ENCODE measurements at places on chromosomes 12 and 14. TPM values are rescaled to one million over a fixed set of nuclear protein-coding genes. Genes with fewer than 3 reads are reported as not detected.

Gene SLC39A2
- polyA plus RNA-seq: not detected

Gene OVCH1
- polyA plus RNA-seq: 0.39 TPM

GRCh38 chr14:95540236-95540855 lies 5.5 kb downstream of the GLRX5 start:
- DNase-seq: no peak

- no peak for DNase-seq
These were observed 121.9 kb downstream of the ETV6 start for GRCh38 chr12:11771356-11771755.

- DNase-seq: no peak
These were observed 71.9 kb upstream of the DDX11 start for GRCh38 chr12:31001581-31002360.

Gene SLC2A3
- 18.9 TPM for polyA plus RNA-seq

Gene LIN7A
- 1.9 TPM for polyA plus RNA-seq

Gene KRT3
- not detected for polyA plus RNA-seq

DNA sequence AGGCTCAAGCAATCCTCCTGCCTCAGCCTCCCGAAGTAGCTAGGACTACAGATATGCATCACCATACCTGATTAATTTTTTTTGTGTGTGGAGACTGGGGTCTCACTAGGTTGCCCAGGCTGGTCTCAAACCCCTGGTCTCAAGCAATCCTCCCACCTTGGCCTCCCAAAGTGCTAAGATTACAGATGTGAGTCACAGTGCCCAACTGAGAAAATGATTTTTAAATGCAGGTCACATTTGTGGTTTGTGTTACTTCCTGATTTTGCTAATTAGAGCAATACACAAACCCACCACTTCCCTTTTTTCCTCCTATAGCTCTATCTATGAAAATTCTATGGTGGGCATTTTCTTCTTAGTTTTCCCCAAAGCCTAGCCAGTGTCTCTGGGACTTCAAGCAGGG lies 45.5 kb upstream of the TMEM263 start:
- DNase-seq: no peak

- no peak for DNase-seq
These were observed 70.5 kb downstream of the FIGNL2 start for GRCh38 chr12:51777973-51778372.

GRCh38 chr14:103997391-103997790 lies 55.1 kb upstream of the RD3L start:
- DNase-seq: no peak

- DNase-seq: no peak
These were observed 8.0 kb upstream of the MAP1LC3B2 start for GRCh38 chr12:116551151-116551550.

- DNase-seq: no peak
These were observed 98.9 kb downstream of the BTG1 start for GRCh38 chr12:92046557-92047392.

DNA sequence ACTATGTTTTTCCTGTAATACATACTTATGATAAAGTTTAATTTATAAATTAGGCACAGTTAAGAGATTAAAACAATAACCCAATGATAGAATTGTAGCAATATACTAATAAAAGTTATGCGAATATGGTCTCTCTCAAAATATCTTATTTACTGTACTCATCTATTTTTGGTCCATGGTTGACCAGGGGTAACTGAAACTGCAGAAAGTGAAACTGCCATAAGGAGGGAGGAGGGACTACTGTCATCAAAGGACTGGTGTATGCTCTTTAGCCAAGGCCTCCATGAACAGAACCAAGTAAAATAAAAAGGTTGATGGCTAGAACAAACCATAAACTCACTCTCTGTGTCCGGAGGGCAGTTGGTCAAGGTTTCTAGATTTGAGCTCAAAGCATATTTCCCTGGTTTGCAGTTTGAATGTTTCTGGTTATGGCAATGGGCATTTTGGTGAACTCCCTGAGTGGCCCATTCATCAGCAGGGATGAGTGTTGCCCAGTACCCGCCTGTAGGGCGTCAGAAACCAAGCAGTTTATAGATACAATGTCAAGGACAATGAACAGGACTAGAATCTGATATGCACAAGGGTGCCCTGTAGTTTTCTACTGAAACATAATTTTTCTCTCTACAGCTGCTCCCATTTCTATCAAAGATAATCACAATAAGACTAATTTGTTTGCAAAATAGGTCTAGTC lies 19.8 kb downstream of the LEMD3 start:
- no peak for DNase-seq

DNA sequence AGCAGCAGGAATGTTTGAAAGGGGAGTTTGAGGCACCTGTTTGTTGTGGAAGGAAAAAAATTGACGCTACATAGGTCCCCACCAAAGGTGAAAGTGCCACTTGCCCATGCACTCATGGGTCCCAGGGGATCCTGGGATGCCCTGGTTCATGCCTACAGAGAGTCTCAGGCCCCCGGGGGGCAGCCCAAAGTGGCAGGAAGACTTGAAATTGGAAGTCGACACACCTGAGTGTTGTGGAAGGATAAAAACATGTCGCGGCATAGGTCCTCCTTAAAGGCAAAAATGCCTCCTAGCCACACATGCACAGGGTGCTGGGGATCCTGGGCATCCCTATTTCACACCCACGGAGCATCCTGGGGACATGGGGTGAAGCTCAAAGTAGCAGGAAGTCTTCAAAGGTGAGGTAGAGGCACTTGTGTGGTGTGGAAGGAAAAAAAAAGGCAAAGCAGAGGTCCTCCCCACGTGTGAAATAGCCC lies 576.1 kb downstream of the ALG10 start:
- DNase-seq: no peak

DNA sequence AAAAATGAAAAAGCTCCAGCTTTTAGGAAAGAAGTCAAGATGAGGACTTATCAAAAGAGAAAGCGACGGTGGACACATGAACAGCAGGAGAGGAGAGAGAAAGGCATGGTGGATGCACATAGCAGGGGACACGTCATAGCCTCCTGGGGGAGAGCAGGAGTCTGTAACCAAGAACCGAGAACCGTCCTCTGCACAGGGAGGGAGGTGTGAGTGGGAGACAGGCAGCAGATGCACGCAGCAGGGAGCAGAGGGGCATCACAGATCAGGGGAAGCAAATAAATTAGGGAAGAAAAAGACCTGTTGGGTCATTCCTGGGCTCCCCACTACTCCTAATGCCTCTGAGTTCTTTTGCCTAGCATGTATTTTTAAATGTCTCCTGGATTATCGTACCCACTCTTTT lies 138.1 kb upstream of the RMST start:
- no peak for DNase-seq

GRCh38 chr12:105637470-105637869 lies 307.0 kb downstream of the C12orf75 start:
- DNase-seq: no peak

GRCh38 chr14:77245820-77246219 lies 25.2 kb downstream of the NGB start:
- DNase-seq: no peak

- no peak for DNase-seq
These were observed 10.3 kb downstream of the RERGL start for GRCh38 chr12:18079541-18080246.

- no peak for DNase-seq
These were observed 23.5 kb downstream of the APPL2 start for GRCh38 chr12:105212438-105212837.

DNA sequence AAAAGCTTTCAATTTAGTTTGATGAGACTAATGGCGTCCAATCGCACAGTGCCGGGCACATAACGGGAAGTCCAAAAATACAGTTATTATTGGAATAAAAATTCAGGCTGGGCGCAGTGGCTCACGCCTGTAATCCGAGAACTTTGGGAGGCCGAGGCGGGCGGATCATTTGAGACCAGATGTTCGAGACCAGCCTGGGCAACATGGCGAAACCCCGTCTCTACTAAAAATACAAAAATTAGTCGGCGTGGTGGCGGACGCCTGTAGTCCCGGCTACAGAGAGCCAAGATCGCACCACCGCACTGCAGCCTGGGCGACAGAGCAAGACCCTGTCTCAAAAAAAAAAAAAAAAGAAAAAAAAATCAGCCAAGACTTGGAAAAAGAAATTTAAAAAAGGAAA lies 1.2 kb upstream of the FKBP4 start:
- no peak for DNase-seq

Gene TSPAN8
- polyA plus RNA-seq: 1.4 TPM

DNA sequence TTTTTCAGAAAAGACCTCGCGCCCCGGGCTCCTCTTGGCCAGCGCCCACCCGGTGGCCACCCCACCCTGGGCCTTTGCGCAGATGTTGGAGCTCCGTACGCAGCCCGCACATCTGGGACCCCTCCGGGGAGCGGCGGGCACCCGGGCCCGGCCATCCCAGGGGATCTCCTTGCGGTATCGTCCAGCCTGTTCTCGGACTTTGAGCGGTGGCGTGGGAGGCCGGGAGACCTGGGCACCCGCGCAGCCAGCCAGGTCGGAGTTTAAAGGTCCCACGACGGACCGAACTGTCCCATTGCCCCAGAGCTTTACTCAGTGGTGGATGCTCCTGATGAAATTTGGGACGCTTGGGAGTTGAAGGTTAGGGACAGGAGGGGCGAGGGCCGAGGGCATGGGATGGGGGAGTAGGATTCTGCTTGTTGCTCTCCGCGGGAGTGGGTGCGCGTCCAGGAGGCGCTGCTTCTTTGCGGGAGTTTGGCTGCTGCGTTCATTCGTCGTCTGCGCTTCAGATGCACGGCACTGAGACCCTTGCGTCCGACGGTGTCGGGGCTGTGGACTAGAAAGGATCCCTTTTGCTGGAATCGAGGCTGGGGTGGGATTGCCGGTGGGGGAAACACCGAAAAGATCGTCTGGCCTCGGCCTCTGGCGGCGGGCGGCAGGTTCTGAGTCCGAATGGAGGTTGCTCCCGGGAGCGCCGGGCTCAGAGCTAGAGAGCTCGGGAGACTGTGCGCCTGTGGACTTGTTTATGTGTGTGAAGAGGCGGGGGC lies 1.4 kb downstream of the NTF3 start:
- no peak for DNase-seq

GRCh38 chr12:110223777-110224378 lies 57.2 kb upstream of the ATP2A2 start:
- DNase-seq: no peak

- DNase-seq: no peak
These were observed 14.1 kb downstream of the FBXW8 start for GRCh38 chr12:116924558-116925453.

Gene FAM181A
- polyA plus RNA-seq: 0.24 TPM

Gene KRT7
- 0.65 TPM for polyA plus RNA-seq

- DNase-seq: peak; percentile 95
These were observed 4.5 kb upstream of the GDF11 start for GRCh38 chr12:55738123-55739024.

DNA sequence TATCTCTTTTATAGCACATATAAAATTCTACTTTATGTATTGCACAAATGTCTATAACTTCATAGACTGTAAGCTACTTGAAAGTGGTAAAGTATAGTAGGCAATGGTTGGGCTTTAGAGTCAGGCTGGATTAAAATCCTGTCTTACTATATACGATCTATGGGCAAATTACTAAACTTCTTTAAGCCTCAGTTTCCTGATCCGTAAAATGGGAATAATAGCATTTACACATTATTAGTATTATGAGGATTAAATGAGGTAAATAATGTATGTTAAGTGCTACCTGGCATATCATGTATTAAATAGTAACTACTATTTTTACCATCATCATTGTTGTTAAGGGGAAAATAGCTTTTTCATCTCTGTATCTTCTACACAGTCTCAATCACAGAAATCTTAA lies 14.4 kb downstream of the POLE2 start:
- DNase-seq: no peak

- no peak for DNase-seq
These were observed 20.0 kb downstream of the TFCP2 start for GRCh38 chr12:51152953-51153352.

DNA sequence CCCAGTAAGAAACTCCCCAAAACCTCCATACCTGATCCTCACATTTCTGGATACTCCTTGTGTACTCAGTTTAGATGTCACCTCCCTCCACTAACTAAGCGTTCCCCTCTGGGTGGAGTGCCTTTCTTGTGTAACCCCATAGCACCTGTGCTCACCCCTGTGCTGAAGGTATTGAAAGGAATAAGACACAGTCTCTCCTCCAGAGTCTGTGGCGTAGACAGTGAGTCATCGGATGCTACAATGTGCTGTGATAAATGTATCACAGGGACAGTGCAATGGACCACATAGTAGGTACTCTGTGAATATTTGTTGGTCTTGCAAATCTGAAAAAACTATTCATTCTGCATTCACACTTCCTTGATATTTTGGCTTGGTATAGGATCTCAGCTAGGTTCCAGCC lies 30.8 kb downstream of the TSPAN9 start:
- no peak for DNase-seq

Gene DICER1
- 38.2 TPM for polyA plus RNA-seq

Gene SIX1
- 58.4 TPM for polyA plus RNA-seq

Gene SNW1
- 50.9 TPM for polyA plus RNA-seq

DNA sequence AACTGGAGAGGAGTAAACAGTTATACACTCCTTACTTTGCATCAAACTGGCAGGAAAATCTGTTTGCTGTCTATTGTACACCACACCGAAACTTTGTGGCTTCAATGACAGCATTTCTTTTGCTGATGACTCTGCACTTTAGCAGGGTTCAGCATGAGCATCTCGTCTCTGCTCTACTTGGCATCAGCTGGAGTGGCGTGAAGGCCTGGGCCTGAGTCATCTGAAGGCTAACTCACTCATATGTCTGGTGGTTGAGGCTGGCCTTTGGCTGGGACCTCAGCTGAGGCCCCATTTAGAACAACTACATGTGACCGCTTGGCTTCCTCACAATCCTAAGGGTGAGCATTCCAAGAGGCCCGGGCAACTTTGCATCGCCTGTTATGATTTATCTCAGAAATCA lies 28.7 kb upstream of the REP15 start:
- no peak for DNase-seq

Gene RDH5
- polyA plus RNA-seq: 19.8 TPM

Gene MDGA2
- 0.34 TPM for polyA plus RNA-seq

GRCh38 chr12:50686976-50687375 lies 76.9 kb upstream of the ATF1 start:
- no peak for DNase-seq

Gene KRT73
- polyA plus RNA-seq: not detected

Gene CEBPE
- 0.16 TPM for polyA plus RNA-seq

Gene SDS
- not detected for polyA plus RNA-seq

DNA sequence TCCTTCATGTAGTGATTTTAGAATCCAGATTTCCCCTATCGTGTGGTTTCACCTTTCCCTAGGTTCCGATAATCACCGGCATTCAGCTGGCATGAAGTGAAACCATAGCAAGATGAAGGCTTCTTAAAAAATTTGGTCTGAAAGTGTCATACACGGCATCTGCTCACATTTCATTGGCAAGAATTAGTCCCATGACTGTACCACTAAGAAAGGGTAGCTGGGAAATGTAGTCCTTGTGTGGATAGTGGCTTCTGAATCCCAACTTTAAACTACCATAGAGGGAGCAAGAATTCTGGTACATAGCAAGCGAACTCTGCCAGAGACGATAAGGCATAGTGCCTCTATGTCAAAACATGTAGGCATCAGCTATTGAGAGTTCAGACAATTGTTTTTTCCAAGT lies 360.1 kb upstream of the TBX3 start:
- no peak for DNase-seq

DNA sequence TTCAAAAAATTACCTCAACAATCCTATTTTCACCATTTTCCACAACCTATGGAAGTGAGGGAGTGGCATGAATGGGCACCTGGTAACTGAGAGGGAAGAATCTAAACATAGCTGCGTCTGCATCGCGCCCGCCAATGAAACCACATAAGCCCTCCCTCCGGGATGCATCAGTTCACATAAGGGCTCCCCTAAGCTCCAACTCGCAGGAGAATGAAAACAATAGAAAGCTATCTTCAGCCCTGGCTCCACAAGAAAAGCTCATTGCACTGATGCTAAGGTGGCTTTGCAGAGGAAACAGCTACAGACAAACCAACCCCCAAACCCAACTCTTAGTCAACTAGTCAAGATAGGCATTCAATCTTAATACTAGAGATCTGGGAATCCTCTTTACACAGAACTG lies 173.3 kb downstream of the FOXN3 start:
- DNase-seq: no peak

Gene IAPP
- polyA plus RNA-seq: not detected

Measured in muscle of back (tissue), 13 donors.